DMS153 (cell line): ENCODE measurements at places on chromosomes 7 and 10.

DNA sequence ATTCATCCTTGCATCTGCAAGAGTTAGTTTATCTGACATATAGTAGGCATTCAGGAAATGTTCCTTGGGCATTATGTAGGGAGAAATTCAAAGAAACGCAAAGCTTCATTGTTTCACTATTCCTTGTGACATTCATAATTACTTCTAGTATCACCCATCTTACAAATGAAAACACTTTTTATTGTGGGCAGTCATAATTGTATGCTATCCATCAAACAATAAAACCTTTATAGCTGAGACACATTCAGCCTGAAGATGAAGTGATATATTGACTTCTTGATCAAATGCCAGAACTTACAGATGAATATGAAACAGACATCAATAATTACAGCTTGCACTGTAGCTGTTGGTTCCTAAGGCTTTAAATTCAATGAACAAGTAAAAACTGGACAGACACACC, 36.4 kb downstream of the FAM204A start:
- DNase-seq, result no peak

DNA sequence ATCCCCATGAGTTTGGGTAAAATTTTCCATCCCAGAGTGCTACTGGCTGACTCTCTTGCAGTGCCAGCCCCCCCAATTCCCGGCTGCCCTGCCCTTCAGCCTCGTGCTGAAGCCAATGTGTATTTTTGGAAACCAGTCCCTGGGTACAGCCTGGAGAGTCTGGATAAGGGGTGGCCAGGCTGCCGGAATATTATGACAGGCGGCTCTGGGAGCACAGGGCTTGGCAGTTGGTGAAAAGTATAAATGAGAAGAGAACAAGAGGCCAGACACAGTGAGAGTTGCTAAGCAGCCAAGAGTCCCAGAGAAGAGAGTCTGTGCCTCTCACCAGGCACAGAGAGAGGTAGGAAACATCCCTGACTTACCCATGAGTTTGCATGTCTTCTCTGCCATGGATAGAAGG, 53.6 kb downstream of the TMEM130 start:
- DNase-seq, result no peak

DNA sequence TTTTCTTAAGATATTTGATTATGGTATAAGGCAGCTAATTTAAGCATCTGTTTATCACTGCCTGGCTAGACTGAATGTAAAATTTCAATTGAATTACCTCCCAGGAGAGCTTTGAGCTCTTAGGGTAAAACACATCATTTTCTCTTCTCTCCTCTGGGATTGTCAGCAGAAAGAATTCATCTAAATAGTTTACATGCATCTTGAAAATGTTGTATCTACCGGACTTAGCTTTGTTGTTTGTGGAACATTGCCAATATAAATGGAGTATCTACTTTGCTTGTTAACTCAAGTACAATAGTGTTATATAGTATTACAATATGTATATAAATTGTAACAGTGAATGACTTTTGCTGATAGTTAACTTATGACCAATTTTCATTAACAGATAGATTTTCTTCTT, 73.3 kb downstream of the TAF3 start:
- DNase-seq, result no peak

- no peak for DNase-seq
Measured at GRCh38 chr7:33261585-33261984, 132.2 kb downstream of the BBS9 start.

DNA sequence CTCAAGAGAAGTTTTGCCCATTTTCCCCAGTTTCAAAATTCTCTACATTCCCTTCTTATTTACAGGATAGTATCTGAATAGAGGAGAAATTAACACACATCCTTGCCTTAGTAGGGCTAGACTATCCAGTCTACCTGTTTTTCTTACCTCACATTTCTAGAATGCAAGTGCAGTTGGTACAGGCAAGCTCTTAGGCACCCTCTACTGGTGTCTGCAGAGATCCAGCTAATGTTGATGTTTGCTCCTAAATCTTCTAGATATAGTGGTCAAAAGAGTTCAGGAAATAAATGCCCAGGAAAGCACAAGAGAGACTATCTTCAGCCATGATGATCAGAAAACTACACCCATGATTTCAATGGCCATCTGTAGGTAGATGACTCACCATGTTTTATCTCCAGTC, 205.3 kb downstream of the HTR7 start:
- no peak for DNase-seq

DNA sequence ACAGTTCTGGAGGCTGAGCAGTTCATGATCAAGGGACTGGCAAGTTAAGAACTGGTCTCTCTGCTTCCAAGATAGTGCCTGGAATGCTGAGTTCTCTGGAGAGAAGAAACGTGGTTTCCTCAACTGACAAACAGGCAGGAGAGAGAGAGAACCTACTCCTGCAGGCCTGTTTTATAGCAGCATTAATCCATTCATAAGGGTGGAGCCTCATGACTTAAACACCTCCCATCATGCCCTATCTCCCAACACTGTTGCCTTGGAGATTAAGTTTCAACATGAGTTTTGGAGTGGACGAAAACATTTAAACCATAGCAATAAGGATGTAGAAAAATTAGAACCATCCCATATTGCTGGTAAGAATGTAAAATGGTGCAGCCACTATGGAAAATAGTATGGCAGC, 32.3 kb upstream of the IMMP2L start:
- no peak for DNase-seq

GRCh38 chr7:30674420-30674819, 7.8 kb downstream of the CRHR2 start:
- DNase-seq, result no peak

- peak; percentile 32 for DNase-seq
Measured at GRCh38 chr10:74453169-74453568, 302.1 kb downstream of the ADK start.

- no peak for DNase-seq
Measured at GRCh38 chr10:70537398-70538194, 59.0 kb downstream of the PALD1 start.

DNA sequence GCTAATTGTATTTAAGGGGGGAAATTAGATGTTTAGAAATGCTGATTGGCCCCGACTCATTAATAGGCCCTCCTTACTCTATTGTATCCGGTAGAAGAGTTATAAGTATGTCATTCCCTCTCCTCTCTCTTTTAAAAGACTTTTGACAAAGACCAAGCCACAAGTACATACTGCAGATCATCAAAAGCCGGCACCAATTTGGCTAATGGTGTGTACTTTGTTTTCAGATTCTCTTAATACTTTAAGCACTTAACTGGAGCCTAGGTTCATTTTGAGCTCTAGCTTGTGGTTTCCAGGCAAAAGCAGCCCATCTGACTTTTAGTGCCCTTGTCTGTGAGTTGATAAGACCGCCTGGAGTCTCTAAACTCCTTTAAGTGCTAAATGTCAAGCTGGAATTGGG, 210.0 kb upstream of the LYZL1 start:
- DNase-seq, result peak; percentile 25

GRCh38 chr7:69651101-69651590, 52.9 kb downstream of the AUTS2 start:
- no peak for DNase-seq

DNA sequence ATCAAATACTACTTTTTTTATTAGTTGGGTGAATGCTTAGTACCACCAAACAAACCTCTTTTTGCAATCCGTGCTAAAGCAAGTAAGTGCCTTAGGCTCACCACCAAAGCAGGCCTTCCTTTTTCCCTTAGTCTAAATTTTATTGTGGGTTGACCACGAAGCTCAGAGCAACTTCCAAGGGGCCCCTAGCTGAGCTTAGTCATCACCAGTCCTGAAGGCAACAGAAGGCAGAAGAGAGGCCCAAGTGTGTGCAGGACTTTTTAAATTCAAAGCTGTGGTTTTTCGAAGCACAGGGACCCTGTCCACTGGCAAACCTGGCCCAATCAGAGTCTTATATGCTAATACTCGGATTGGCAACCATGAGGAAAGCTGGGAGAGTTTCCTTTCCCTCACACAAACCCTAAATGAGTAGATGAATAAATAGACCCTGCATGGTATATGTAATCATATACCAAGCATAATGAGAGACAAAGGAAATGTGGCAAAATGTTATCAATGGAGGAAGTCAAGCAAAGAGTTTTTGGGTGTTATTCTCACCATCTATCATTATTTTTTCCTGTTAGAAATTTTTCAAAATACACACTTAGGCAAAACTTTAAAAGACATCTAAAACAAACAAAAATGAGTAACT, 453.2 kb upstream of the GALNT17 start:
- DNase-seq, result no peak

GRCh38 chr10:101538446-101538845, 49.6 kb downstream of the POLL start:
- DNase-seq, result peak; percentile 9

- no peak for DNase-seq
Measured at GRCh38 chr7:75915416-75916156, 631 bp downstream of the POR start.

- DNase-seq, result no peak
Measured at GRCh38 chr10:52409928-52410327, 95.8 kb downstream of the DKK1 start.

DNA sequence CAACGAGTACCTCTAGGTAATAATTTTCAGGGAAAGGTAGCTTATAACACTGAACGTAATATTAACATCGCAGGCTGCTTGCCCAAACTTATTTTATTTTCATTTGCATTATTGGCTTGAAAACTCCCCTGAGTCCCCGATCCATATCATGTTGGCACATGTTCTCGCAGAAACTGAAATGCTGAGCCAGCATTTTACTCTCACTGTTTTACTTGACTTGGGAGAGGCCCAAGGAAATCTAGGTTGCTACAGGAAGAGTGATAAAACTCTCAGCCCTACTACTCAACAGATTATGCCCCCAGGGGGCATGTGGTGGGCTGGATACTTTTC, 183.5 kb upstream of the HABP2 start:
- DNase-seq, result no peak

GRCh38 chr7:16051561-16052255, 365.2 kb upstream of the MEOX2 start:
- no peak for DNase-seq

GRCh38 chr7:132547821-132548220, 28.4 kb downstream of the PLXNA4 start:
- no peak for DNase-seq

DNA sequence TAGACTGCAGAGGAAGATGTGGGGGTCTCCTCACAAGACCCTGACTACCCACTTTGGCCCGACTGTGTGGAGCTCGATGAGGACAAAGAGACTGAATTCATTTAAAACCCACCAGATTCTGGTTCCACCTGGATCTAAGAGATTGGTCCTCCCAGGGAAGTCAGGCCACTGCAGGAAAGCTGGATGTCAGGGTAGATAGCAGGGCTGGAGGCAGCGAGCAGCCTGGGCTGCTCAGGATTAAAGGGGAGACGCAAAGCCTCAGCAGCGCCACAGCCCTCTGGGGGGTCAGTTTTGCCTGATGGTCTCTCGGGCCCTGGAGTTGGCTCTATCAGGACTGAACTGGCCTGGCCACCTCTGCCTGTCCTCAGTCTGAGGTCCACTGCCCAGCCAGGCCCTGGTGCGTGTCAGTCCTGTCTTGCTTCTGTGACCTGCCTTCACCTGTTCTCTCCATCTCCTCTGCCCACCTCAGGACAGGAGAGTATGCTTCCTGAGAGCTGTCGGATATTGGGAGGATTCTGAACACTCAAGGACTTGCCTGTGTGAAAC, 12.2 kb upstream of the KLRG2 start:
- no peak for DNase-seq

DNA sequence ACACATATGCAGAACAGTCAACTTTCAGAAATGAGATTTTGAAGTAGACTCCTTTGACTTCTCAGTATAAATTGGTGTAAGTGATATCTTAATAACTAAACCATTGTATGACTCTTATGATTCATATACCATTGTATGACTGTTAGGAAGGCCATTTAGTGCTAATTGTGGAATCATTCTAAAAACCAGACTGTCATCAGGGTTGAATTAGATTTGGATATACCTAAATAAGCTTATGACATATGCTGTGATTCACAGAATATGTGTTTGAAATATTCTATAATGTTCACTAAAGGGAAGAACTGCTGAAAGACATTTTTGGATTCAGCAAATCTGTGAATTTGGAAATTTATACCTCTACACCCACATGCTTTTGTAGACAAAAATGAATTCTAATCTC, 438.1 kb downstream of the MDFIC start:
- DNase-seq, result no peak

DNA sequence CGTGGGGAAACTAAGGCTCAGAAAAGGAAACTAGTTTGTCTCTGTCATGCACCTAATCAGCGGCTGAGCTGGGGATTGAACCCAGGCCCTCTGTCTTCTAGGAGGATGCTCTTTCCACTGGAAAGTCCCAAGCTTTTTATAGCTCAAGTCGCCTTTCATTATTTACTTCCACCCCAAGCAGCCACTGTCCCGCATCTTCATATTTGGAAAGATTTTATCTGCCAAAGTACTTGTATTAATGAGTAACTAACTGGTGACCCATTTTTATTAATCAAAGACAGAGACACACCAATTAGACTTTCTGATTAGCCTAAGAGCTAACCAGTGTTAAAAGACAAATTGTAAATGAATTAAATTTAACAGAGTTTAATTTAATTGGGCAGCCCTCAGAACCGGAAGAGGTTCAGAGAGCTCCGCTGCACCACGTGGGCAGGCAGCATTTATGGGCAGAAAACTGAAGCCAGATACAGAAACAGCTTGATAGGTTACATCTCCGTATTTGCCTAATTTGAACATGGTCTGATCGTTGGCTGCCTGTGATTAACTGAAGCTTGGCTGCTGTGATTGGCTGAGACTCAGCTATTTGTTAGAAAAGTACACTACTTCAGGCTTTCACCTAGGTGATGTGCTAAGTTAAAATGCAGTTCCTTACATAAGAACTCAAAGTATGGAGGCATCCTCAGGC, 78.5 kb upstream of the PDCD4 start:
- DNase-seq, result peak; percentile 85

DNA sequence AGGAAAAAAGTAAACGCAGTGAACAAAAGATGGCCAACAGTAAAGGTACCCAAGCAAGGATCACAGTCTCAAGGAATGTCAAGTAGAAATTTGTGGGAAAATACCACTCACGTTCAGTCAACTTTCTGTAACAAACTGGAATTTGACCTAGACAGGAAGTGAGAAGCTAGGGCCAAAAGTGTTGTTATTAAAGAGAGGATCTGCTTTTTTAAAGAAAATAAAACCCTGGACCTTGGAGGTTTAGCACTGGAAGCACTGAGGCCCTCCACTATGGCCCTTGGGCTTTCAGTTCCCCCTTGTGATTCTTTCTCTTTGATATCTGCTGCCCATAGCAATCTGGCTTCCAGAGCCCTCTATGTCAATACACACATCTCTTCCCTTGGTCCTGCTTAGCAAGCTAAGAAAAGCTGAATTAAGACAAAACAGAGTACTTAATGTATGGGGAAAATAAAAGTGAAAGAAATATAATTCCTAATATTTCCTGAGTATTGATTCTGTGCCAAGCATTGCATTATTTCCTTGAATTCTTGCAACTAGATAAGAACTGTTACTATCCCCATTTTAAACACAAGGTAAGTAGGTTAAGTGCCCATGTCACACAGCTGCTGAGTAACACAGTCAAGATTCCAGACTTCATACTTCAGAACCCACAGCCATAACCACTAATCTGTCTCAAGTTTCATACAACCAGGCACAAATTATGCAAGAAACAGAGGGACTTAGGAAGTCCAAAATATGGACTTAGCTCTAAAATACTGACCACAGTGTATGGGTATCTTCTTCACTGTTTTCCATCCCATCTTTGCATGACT, 2.6 kb upstream of the ZNF438 start:
- DNase-seq, result no peak

GRCh38 chr10:12966067-12966466, 35.4 kb downstream of the CCDC3 start:
- DNase-seq, result no peak
